ENCODE measurements at places on chromosomes 16 and 17.

DNA sequence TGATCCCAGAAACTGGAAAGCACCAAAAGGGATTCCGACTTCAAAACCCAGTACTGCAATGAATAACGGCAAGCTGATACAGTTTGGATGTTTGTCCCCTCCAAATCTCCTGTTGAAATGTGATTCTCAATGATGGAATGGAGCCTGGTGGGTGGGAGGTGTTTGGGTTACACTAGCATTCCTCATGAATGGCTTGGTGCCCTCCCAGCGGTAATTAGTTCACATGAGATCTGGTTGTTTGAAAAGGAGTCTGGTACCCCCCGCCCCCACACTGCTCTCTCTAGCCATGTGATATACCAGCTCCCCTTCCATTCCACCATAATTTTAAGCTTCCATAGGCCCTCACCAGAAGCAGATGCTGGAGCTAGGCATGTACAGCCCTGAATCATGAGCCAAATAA lies 40.1 kb downstream of the RANBP10 start:
- no peak for DNase-seq

DNA sequence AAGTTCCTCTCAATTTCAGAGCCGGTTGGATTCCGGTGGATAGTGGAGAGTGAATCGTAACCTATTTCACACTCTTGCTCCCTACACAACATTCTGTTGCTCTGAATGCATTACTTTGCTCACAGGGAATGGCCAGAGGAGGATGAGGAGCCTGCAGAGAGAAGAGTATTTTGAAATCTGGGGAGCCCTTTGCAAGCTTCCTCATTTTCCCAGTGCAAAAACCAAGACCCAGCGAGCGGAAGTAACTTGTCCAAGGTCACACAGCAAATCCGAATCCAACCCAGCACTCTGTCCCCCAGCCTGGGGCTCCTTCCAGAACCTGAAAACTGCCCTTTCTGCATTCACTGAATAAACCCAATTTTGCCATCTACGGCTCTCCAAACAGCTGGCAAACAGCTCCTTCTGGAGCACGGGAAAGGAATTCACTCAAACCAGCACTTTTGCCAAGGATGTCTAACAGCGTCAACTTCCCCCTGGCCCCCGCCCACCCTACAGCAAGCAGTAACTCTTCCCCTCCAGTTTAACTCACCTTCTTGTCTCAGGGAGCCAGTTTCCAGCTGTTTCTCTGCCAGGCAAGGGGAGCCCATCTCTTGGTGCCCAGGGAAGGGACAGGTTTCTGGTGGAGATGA lies 557 bp downstream of the KCNG4 start:
- DNase-seq, result no peak

GRCh38 chr17:21297597-21297996 lies 13.1 kb downstream of the MAP2K3 start:
- DNase-seq, result no peak

- no peak for DNase-seq
Observed at GRCh38 chr17:33905338-33905800, 349.7 kb upstream of the CCL2 start.

DNA sequence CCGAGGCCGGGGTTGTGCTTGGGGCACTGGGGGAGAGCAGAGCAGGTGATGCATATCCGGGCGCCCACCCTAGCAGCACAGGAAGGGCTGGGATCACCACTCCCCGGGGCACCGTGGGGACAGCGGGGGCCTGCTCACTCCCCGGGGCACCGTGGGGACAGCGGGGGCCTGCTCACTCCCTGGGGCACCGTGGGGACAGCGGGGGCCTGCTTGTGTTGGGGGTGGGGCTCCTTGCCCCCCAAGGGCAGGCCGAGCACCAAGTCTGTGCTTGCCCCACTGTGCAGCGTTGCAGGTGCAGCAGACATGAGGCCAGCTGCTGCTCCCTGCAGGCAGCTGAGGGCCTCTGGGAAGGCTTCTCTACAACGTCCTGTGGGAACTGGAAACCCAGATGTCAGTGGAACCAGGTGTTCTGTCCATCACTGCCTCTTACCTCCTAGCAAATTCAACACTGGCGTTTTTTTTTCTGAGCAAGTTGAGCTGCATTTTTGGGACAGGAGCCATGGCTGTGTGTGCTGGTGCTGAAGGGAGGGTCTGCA lies 25.0 kb upstream of the ZNF750 start:
- no peak for DNase-seq

DNA sequence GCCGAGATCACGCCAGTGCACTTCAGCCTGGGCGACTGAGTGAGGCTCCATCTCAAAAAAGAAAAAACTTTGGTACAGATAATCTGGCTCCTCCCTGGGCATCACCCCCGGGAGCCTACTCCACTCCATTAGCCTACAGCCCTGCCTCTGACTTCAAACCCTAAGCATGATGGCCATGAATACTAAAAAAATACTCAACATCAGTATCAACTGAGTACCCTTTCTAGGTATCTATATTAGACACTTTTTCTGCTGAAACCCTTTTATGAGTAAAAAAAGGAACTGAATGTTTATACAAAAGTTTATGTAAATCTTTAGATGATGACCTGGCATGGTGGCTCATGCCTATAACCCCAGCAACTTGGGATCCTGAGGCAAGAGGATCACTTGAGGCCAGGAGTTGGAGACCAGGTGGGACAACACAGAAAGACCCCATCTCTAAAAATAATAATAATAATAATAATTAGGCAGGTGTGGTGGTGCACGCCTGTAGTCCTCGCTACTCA lies 6.9 kb downstream of the RDM1 start:
- DNase-seq, result no peak

DNA sequence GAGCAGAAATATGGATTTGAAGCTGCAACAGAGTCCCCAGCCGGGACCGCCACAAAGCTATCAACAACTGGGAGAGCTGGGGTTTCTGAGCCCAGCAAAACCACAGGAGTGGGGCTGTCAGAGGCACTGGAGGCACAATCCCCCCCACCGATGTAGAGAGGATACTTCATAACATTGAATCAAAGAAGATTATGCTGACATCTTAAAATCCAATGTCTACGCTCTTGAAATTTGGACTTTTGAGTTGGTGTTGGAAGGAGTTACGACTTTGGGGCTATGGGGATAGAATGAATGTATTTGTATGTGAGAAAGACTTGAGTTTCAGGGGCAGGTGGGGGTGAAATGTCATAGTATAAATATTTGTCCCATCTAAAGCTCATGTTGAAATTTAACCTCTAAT lies 1121.6 kb upstream of the CDH8 start:
- DNase-seq, result no peak

GRCh38 chr16:47921535-47921934 lies 234.3 kb downstream of the ABCC12 start:
- no peak for DNase-seq

DNA sequence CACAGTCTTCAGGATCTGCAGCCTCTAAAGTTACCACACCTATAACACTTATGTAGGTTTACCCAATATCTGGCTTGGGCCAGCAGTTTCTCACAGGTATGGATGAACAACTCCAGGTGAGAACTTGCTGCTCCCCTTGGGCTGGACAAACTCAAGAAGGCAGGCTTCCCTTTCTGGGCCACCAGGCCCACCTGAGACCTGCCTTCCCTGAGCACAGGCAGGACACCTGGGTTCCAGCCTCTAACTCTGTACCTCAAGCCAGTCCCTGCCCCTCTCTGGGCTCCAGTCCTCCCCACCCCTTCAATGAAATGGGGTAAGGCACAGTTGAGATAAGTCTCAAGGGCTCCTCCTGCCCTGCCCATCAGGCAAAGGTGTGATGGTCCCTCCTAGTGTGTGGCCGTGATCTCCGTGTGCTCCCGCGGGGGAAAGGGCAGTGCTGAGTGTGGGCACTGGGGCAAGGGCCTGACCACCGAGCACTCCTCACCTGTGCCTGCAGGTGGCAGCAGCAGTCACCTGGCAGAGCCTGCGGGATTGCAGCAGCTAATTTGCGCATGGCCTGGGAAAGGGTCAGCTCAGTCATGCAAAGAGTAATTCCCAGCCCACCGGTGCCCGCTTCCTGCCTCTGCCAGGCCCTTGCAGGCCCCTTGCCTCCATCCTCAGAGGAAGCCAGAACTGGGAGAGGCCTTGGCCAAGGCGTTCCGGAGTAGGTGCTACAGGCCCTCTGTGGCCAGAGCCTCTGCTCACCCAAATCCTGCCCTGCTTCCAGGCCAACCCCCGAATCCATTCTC lies 28.2 kb upstream of the ADGRG1 start:
- DNase-seq, result peak; percentile 71

GRCh38 chr17:83080579-83080857 lies 1.1 kb downstream of the METRNL start:
- DNase-seq, result no peak

DNA sequence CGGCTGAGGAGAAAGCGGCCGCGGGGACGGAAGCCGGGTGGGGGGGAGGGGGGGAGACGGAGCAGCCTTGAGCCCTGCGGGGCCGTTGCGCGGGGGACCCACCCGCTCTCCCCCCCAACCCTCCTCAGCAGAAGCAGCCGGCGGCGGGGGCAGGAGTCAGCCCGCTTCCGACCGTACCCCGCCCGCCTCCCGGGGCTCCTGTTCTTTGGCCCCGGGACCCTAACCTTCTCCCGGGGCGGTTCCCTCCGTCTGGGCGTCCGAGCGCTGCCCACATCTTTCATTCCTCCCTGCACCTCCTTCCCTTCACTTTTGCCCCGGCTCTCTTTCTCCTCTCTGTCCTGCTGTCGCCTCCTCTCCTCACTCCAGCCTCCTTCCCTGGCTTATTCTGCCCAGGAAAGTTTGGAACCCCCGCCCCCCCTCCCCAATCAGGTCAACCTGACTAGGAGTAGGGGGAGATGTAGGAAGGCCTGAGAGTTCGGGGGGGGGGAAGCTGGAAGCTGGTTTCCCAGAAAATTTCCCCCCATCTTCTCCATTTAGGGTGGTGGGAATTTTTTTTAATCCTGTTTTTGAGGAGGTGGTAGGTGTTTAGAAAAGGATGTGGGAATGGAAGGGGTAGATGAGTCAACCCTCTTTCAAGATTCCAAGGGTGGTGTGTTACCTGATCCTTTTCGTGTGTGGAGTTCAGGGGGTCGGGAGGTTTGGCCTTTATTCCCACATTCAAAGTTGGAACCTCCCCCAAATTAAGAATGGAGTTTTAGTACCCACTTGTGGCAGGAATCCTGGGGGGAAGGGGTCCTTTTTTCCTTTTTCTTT lies 427 bp upstream of the NLK start:
- peak; percentile 8 for DNase-seq

DNA sequence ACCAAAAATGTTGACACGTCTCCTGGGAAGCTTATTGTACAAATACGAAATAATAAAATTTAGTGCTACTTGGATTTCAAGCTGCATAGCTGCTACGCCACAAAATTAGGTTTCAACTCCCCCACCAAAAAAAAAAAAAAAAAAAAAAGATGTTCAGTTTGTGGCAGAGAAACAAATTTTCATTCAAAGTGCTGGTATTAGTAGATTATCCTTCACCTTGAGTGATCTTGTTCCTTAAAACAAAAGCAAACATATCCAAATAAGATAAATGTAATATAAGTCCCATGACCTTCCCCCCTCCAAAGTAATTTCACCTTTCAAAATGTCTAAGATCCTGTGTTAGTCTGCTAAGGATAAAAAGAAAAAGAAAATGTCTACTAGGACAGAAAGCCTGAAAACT lies 2.2 kb downstream of the TOB1 start:
- DNase-seq, result no peak

GRCh38 chr16:2090777-2091546 lies 43.2 kb downstream of the TSC2 start:
- DNase-seq, result peak; percentile 87

DNA sequence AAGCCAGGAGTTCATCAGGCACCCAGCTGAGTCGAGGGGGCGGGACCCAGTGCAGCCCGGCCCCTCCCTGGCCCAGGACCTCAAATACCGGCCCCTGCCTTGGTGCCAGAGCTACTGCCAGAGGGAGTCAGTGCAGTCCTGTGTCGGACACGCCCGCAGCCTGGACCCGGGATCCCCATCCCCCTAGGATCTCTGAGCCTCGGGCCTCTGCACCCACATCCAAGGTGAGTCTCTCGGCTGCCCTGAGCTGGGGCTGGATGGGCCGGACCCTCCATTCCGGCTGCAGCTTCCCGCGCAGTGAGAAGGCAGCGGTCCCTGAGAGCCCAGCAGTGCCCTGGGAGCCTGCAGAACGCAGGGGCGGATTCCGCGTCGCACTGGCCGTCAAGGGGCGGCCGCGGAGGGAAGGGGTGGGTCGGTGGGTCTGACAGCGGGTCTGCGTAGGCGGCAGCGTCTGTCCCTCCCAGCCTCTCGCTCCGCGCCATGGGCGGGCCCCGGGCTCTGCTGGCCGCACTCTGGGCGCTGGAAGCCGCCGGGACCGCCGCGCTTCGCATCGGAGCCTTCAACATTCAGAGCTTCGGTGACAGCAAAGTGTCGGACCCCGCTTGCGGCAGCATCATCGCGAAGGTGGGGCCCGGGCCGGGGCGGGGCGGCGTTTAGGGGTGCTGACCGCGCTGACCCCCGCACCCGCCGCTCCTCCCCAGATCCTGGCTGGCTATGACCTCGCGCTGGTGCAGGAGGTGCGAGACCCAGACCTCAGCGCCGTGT lies at the start of gene DNASE1L2:
Gene DNASE1L2, plus strand, starts transcription at position 108 of the 765 bp plus-strand sequence. Its CDS starts 373 bp downstream, at position 481.
- no peak for DNase-seq

GRCh38 chr17:42101513-42102292 lies 3.4 kb upstream of the ZNF385C start:
- peak; percentile 74 for DNase-seq

DNA sequence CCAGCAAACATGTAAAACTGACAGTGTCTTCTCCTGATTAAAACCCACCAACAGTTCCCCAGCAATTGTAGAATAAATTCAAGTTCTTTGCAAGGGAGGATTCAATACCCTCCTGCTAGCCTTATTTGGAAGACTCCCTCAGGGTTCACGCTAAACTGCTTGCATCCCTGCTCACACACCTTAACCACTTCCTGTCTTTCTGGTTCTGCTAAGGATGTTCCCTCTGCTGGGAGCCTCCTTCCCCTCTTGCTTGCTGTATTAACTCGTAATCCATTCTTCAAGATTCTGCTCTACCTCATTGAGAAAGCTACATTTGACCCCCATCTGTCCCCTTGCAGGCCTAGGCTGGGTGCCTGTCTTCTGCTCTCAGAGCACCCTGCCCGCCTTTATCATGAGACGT lies 2.3 kb upstream of the SHISA6 start:
- no peak for DNase-seq

DNA sequence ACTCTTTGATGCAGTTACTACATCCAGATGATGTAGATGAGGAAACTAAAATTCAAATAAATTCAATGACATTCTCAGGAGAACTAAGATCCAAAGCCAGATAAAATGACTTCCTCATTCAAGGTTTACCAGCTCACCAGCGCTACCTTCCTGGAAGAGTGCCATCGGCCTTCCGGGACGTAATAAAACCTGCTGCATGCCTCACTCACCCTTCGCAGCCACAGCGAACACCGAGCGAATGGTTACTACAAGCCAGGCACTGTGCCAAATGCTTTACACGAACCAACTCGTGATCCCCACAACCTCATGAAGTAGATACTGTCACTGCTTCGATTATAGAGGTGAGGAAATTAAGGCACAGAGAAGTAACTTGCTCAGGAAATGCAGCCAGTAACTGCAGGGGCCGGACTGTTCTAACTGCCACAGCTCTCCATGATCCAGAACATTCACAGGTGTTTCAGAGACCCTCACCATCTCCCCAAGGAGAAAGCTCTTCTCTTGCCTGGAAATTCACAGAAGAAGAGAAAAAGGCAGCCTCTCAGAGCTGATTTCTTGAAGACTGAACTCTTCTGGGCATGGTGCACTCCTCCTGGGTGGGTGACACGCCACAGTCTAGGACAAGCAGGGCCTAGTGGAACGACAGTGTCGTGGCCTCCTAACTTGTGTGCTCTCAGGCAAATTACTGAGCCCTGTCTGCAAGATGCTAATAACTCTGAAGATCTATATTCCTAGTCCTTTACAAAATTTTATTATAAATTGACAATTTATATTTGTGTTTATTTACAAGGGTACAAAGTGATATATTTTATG lies 46.8 kb downstream of the HIC1 start:
- peak; percentile 86 for DNase-seq

- no peak for DNase-seq
Observed at GRCh38 chr16:57371494-57372371, 557 bp upstream of the CX3CL1 start.
